Cortex of kidney (tissue), 1 donor: ENCODE measurements at places on chromosomes 5 and 9.

DNA sequence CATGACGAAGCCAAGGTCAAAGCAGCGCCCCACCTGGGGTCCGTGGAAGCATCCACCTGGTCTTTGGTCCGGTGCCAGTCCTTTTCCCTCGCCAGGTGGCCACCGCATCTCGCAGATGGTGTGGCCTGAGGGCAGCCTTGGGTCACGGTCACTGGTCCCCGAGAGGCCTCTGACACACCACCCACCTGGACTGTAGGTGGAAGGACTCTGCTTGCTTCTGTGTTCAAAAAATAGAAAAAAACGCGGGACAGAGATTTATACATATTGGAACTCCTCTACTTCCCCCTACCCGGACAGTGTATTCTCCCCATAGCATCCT, 466 bp upstream of the TTC39B start:
- no peak for DNase-seq

- no peak for DNase-seq
These were observed 41.6 kb downstream of the MLLT3 start for GRCh38 chr9:20580673-20581072.

DNA sequence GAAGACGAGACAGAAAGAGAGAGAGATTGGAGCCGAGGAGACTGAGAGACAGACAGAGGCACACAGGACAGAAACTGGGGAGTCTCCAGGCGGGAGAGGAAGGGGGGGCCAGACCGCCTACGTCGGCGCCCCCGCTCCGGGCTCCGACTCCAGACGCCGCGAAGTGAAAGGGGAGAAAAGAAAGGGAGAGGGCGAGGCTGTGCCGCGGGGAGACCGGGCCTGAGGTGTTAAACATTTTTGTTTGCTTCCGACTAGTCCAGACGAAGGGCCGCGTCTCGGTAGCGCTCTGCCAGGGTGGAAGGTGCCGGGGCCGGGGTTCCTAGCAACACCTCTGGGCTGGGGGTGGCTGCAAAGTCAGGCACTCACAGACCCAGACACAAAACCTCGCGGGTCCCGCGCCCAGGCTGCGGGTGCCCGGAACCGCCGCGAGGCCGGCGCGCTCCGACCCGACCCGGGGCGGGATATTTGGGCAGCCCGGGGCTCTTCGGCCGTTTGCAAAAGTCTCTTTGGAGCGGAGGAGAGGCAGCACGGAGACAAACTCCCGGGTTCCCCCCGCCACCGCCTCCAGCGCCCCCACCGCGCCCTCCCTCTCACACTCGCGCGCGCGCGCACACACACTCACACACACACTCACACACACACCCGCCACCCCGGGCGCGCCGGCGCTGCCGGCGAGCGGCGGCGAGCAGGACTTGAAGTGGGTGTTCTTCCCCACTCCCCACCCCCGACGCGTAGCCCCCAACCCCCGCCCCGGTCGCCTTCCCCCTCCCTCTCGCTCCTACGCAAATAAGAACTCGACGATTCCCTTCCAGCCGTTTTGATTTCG, 626 bp upstream of the FST start:
- DNase-seq = no peak

- DNase-seq = no peak
These were observed 3.5 kb downstream of the NRG2 start for GRCh38 chr5:140039561-140039960.

- no peak for DNase-seq
These were observed 11.7 kb downstream of the MPDZ start for GRCh38 chr9:13267743-13268142.

DNA sequence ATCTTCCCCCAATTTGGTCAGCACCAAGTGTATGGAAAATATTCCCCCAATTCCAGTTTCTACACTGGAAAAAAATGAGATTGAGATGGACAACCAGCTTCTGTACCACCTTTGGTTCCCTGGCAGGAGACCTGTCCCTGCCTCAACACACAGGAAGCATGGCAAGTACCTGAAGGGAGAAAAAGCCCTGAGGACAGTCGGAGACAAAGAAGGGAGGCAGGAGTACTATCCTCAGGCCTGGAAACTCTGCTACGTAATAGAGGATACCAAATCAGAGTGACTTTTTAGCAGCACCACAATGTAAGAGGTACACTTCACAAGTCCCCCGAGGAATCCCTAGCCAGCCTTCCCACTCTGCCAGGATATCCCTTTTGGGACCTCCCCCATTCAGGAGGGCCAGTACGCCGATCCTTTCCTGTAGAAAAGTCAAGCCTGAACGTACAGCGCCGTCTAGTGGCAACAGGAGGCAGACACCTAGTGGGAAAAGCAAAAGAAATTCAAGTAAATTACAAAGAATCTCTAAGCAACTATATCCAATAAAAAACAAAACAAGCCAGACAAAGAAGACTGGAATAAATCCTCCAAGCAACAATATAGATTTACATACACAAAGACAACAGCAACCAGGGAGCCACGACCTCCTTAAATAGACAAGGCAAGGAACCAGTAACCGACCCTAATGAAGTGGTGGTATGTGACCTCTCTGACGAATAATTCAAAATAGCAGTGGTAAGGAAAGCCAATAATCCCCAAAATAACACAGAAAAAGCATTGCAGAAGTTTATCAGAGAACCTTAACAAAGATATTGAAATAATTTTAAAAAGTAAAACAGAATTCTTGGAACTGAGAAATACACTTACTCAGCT, 63.3 kb upstream of the SLCO6A1 start:
- no peak for DNase-seq

DNA sequence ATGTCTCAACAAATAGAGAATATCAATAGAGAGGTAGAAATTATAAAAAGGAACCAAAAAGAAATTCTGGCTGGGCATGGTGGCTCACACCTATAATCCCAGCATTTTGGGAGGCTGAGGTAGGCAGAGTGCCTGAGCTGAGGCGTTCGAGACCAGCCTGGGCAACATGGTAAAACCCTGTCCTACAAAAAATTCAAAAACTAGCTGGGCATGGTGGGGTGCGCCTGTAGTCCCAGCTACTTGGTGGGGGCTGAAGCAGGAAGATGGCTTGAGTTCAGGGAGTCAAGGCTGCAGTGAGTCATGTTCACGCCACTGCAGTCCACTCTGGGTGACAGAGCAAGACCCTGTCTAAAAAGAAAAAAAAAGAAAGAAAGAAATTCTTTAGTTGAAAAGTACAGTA, 24.9 kb downstream of the IPPK start:
- no peak for DNase-seq

GRCh38 chr5:1324719-1325190, 20.1 kb downstream of the CLPTM1L start:
- DNase-seq = no peak

DNA sequence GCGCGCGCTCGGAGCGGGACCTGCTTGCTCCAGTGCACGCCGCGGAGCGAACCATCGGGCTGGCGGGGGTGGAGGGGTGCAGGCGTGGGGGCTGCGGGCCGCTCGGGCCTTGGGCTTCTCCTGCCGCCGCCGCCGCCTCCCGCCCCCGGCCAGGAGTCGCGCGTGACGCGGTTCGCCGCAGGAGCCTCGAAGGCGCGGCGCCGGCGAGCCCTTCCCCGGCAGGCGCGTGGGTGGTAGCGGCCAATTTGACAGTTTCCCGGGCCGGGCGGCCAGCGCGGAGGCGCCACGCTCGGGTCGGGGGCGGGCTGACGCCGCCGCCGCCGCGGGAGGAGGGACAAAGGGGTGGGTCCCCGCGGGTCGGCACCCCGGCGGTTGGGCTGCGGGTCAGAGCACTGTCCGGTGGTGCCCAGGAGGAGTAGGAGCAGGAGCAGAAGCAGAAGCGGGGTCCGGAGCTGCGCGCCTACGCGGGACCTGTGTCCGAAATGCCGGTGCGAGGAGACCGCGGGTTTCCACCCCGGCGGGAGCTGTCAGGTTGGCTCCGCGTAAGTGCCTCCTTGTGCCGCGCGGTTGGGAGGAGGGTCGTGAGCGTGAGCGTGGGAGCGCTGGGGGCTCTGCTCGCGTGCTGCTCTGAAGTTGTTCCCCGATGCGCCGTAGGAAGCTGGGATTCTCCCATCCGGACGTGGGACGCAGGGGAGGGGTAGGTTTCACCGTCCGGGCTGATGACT, at the start of gene TJP2:
Gene TJP2 (plus strand): TSS at position 387 of the 725 bp plus-strand sequence. CDS start 96 bp downstream, at position 483.
- DNase-seq = peak; percentile 20

DNA sequence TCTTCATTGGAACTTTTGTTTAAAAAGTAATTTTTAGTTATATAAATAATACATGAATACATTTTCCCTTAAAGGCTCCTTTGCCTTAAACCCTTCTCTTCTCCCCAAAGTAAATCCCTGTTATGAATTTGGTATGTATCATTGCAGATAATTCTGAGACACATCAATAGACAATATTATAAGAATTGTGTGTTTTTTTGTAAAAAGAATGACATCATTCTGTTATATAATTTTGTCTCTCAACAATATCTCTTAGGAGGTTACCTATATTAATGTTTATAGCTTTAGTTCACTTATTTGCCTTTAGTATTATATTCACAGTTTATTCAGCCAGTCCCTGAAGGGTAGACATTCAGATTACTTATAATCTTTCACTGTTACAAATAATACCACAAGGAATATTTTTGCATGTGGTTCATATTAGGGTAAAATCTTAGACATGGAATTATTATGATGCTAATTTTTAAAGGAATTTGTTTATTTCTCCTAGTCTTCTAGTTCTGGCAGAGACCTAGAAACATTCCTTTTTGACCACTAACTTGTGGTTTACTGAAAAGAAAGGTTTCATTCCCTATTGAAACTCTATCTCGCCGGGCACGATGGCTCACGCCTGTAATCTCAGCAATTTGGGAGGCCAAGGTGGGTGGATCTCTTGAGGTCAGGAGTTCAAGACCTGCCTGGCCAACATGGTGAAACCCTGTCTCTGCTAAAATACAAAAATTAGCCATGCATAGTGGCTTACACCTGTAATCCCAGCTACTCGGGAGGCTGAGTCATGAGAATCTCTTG, 105.6 kb downstream of the KCTD16 start:
- no peak for DNase-seq
